ENCODE measurements at places on chromosomes 3 and 15.

- DNase-seq = no peak
Observed at GRCh38 chr3:88852606-88853005, 254.8 kb upstream of the EPHA3 start.

- peak; percentile 56 for DNase-seq
Observed at GRCh38 chr3:38521391-38521987, 25.3 kb downstream of the EXOG start.

- no peak for DNase-seq
Observed at GRCh38 chr3:124026516-124026915, 34.6 kb upstream of the ROPN1 start.

DNA sequence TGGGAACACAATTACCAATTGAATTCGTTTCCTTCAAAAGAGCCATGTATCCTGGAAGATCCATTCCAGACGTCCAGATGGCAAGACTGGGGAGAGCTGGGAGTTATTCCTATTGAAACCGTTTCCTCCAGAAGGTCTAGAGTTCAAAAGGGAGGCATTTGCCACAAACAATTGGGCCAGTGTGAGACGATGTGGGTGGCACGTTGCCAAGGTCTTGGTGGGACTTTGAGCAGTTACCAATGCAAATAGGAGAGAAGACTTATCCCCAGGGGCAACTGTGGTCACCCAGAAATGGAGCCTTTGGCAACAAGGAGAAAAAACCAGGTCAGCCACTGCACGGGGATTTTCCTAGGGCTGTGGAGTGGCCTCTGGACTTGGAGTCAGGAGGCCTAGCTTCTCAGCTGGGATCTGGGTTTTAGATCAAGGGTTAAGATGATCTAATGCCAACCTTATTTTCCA lies 29.6 kb upstream of the TLE3 start:
- peak; percentile 87 for DNase-seq

DNA sequence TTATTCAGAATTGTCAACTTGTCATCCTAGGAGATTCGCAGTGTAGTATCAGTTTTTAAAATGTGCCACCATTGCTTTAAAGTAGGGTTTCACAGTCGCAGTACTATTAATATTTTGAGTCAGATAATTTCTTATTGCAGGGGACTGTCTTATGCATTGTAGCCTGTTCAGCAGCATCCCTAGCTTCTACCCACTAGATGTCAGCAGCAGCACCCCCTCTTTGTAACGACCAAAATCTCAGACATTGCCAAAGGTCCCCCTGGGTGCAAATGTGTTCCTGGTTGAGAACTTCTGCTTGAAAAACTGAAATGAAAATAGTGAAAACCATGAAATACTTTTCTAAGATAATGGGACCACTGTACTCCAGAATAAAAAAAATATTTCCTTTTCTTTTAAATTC lies 474.8 kb downstream of the CNTN3 start:
- no peak for DNase-seq
